ENCODE measurements at places on chromosomes 2 and 18. TPM values are rescaled to one million over a fixed set of nuclear protein-coding genes. Genes with fewer than 3 reads are reported as not detected.

Gene GNAL
- 4.3 TPM for total RNA-seq

Gene IKZF2
- 4.2 TPM for total RNA-seq

Gene TMEM214
- 44.6 TPM for total RNA-seq

Gene RNF103
- total RNA-seq: 9.3 TPM

Gene MC5R
- not detected for total RNA-seq

Gene GCG
- not detected for total RNA-seq
